Activated CD4-positive, alpha-beta T cell treated with anti-CD3 and anti-CD28 coated beads, Interleukin-2, amount 50 U/mL, for 24 hours (primary cell): ENCODE measurements at places on chromosomes 4 and X.

- no peak for DNase-seq
Measured at GRCh38 chr4:129455482-129455881, 359.5 kb downstream of the C4orf33 start.

DNA sequence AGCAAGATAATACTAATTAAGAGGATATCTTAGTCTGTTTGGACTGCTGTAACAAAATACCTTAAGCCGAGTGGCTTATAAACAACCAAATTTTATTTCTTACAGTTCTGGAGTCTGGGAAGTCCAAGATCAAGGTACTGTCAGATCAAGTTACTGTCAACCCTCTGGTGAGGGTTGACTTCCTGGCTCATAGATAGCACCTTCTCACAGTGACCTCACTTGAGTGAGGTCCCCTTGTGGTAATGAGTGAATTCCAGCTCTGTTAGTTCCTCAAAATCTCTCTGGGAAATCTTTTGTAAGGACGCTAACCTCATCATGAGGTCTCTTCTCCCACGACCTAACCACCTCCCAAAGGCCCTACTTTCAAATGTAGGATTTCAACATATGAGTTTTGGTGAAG lies 36.9 kb upstream of the ADGRA3 start:
- DNase-seq = no peak

DNA sequence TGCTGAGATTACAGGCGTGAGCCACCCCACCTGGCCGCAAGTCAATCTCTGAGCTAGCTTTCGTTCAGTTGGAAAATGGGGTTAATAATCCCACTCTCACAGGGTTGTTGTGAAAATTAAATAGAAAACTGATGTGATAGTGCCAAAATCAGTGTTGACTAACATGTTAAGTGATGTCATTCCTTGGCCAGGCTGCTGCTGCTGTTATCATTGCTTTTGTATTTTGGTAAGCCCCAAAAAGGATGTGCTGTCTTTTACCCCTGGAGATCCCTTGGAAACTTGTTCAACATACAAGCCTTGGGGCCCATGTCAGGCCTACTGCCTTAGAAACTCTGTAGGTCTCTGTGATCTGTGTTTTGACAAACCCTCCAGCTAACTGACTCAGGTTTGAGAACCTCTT lies 106.3 kb downstream of the AFF1 start:
- DNase-seq = no peak

- no peak for DNase-seq
Measured at GRCh38 chr4:77204621-77205020, 47.6 kb downstream of the CCNG2 start.

- no peak for DNase-seq
Measured at GRCh38 chr4:162360369-162361149, 196.8 kb upstream of the FSTL5 start.

- no peak for DNase-seq
Measured at GRCh38 chr4:179631321-179631720, 2189.1 kb upstream of the AGA start.

GRCh38 chr4:149164282-149164681 lies 651.4 kb downstream of the IQCM start:
- DNase-seq = no peak

- DNase-seq = no peak
Measured at GRCh38 chr4:150682126-150682525, 100.2 kb downstream of the MAB21L2 start.

DNA sequence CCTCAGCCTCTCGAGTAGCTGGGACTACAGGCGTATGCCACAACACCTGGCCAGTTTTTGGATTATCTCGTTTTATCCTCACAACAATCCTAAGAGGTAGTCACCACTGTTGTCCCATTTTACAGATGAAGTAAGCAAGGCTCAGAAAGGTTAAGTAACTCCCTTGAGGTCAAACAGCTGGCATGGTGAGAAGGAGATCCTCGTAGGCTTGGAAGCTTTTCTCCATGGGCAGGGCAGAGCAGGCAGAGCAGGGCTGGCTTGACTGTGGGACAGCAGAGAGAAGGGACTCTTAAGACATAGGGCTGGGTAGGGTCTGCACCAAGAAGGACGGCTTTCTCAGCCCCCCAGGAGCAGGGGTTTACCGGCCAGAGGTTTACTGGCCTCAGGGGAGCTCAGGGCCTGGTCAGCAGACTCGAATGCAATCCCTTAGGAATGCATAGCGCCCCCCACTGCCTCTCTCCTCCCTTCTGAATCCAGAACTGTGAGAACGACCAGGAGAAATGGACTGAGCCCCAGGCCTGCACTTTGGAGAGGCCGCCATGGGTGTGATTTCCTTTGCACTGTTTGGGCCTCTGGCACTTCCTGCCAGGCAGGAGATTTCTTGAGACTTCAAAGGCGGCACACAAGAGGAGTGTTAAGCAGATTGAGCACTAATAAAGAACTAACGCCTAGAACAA lies 14.0 kb upstream of the CDKN2AIP start:
- DNase-seq = no peak

- DNase-seq = no peak
Measured at GRCh38 chr4:172899861-172900260, 268.8 kb upstream of the GALNT7 start.

GRCh38 chrX:23884427-23885024 lies 23.2 kb downstream of the APOO start:
- no peak for DNase-seq

DNA sequence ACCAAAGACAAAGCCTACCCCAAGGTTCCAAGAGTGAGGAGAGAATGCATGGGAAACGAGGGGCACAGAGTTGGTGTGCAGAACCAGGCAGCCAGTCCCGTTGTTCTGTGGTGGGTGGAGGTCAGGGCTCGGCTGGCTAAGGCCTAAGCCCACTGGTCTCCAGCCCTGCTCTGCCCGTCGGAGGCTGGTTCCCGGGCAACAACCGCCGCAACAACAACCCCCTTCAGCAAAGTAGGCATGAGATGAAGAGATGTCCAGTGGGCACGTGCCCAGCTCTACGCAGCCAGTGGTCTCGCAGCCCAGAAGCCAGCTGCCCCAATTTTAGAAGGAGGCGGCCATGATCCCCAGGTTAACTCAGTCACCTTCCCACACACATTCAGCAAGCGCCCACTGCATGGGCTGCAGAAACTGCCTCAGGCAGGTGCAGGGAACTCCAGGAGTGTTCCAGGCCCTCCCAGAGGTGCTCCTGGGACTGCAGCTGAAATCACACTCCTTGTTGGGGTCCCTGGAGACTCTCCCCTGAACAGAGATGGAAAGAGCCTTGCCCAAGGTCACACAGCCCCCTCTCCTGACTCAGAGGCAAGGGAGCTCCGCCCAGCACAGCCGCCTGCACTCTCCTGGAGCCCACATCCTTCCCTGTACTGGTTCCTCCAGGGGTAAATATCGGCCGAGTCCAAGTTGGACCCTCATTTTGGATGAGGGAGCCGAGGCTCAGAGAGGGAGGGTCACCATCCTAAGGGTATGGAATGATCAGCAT lies 25.4 kb upstream of the HTRA3 start:
- no peak for DNase-seq

- no peak for DNase-seq
Measured at GRCh38 chr4:120919358-120919757, 3.2 kb downstream of the PRDM5 start.

- no peak for DNase-seq
Measured at GRCh38 chrX:30822764-30823163, 66.3 kb downstream of the TAB3 start.

GRCh38 chrX:123219916-123220315 lies 35.8 kb downstream of the GRIA3 start:
- DNase-seq = no peak

- no peak for DNase-seq
Measured at GRCh38 chrX:110419512-110419911, 60.9 kb downstream of the RTL9 start.

- DNase-seq = peak; percentile 17
Measured at GRCh38 chr4:102390438-102390837, 45.2 kb upstream of the SLC39A8 start.

DNA sequence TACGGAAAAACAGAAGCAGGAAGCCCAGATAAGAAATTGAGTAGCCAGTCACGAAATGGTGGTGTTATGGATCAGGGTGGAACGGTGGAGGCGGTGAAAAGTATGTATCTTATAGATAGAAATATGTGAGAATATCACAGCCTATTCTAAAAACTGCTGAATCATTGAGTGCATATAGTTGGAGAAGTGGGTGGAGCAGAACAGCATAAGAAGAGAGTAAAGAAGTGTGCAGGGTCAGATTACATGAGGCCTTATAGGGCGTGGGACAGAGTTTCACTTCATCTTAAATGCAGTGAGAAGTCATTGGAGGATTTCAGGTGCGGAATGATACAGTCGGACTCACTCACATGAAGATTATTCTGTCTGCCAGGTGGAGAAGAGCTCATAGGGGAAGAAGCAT lies 293.1 kb downstream of the TRIML1 start:
- DNase-seq = no peak

DNA sequence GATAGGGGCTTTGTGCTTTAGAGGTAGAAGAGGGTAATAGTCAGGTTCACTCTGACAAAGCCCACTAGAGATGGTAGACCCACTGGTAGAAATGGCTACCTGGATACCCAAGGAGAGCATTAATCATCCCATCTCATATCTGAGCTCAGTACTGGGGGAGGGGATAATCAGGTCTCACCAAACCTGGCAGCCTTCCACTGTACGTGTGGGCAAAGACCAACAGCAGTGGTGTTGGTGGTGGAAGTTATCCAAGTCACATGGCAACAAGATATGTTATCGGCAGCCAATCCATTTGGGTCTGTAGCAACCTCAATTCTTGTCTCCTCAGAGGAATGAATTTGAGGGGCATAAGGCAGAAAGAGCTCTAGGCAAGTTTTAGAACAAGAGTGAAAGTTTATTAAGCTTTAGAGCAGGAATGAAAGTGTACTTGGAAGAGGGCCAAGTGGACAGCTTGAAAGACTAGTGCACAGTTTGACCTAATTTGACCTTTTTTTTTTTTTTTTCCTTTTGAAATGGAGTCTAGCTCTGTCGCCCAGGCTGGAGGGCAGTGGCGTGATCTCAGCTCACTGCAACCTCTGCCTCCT lies 67.0 kb upstream of the CXCL13 start:
- DNase-seq = no peak

DNA sequence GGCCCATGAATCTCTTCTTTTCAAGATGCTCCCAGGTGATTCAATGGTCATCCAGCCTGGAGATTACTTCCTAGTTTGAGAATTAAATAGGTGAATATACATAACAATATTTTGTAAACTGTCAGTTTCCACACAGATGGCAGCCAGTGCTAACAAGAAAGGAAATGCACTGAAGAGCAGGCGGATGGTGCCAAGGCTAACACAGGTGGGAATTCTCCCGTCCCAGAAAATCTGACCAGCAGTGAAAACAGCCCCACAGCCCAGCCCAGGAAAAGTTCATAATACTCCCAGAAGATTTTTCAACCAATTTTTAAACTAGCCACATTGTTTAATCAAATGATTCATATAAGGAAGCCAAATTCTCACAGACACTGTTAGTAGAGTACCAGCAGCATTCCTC lies 387.2 kb upstream of the GATB start:
- no peak for DNase-seq

DNA sequence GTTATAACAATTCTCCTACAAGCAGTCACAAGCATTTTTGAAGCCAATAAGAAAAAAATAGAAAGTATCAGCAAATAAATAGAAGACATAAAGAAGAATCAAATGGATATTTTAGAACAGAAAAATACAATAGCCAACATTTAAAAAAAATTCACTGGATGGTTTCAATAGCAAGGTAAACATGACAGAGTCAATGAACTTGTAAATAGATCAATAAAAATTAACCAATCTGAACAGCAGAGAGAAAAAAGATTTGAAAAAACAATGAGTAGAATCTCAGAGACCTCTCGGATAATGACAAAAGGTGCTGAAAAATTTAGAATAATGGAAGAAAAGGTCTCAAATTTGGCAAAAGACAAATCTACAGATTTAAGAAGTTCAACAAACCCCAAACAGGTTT lies 33.3 kb upstream of the RAB33B start:
- DNase-seq = no peak

DNA sequence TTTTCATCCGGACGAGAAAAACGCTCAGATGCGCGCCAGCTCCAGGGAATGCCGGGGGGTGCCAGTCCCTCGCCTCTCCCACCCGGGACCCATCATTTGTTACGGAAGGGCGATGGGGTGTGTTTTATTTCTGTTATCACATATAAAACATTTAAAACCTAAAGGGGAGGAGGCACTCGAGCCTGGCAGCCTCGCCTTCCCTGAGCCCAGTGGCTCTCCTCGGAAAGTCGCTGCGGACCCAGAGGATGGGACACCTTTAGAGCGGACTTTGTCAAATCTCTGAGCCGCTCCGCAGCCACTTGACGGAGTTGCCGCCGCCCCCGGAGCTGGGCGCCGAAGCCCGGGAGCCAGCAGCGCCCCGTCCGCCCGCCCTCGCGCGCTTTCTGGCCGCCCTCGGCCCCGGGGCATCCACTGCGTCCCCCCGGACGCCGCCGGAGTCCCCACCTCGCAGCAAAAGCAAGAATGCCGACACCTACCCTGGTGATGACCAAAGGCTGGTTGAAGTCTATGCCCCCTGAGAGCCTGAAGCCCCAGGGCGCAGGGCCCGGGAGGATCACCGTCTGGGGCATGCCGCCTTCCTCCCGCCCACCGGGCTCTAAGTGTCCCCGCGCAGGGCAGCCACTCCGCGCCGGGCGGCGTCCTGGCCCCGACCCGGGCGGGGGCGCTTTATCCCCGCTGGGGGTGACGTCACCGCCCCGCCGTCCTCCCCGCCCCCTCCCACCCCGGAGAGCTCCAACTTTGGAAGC lies at the start of gene PDLIM3:
PDLIM3 (minus strand) TSS at position 642 of the 746 bp plus-strand sequence; CDS start at position 569, 73 bp downstream.
- no peak for DNase-seq

GRCh38 chr4:38868059-38868960 lies 704 bp downstream of the FAM114A1 start:
- no peak for DNase-seq

DNA sequence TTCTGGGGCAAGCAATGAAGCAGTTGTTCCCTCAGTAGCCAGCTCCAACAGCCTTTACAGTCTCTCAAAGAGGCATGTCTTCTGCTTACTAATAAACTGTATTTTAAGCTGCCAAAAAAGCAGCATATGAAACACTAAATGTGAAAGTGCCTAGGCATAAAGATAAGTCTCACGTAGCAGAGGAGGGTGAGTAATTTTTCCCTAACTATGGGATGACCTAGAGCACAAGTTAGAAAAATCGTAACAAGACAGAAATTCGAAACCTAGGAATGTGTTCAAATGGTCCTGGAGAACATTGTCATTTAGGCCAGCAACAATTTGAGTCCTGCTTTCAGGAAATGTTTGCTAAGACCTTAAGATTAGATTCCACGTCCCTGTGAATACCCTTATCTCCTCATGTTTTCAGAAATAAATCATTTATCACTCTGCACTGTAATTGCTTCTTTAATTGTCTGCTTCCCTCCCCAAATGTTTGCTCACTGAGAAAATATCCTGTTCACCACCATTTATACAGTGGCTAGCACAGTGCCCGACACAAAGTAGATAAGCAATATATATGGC lies 222.2 kb downstream of the KCNIP4 start:
- no peak for DNase-seq

GRCh38 chrX:124086411-124086810 lies 124.9 kb downstream of the STAG2 start:
- peak; percentile 11 for DNase-seq

DNA sequence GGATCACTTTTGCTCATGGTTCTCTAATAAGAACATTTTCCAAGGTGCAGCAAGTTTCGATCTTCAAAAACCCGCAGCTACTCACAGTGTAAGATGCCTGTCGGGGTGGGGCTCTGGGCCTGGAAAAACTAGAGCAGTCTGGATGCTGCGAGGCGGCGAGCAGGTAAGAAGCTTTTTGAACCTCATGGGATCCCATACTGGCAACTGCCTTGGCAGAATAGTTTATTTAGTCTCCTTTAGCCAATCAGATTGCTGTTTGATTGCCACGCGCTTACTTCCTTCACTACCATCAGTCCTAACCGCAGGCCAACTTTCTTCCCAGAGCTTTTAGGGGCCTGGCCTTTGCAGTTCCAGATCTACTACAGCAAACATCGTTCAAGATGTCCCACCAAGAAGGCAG lies 61.3 kb upstream of the MAGEB10 start:
- no peak for DNase-seq
